8988T (cell line): ENCODE measurements at places on chromosomes 13 and 19.

- no peak for DNase-seq
Measured at GRCh38 chr19:7670150-7670783, 1.4 kb downstream of the RETN start.

- no peak for DNase-seq
Measured at GRCh38 chr13:23730251-23730650, 158.9 kb downstream of the MIPEP start.

GRCh38 chr19:1312767-1313694 lies 27.4 kb downstream of the EFNA2 start:
- DNase-seq = peak; percentile 99

GRCh38 chr19:50190439-50190891 lies 13.0 kb upstream of the MYH14 start:
- DNase-seq = no peak

DNA sequence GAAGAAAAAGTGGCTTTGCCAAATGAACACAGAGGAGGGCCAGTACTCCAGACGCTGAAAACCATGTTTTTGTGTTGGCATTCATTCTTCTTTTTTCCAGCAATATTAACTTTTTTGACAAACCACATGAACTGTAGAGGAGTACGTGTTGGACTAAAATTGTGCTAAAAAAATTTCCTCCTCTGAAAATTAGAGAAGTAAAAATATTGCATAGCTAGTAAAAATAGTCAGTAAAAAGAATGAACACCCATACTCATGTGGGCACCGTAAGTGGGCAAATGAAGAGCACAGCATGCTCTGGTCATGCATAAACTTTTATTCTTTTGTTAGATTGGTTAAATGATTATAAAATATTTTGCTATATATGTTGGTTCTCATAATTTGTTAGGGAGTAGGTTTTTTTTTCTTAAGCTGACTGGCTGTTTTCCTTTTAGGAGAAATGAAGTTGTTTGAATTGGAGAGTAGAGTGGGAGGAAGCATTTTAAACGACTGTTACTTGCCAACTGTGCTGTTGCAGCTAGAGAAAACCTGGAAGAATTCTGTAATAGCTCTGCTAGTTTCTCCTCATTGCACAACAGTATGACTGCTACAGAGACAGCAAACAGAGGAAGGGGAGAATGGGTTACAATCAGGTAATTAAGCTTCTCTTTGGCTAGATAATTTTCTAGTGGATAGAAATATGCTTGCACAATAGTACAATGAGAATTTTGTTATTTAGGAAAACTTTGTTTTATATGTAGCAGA lies 222.4 kb downstream of the KCTD12 start:
- no peak for DNase-seq

DNA sequence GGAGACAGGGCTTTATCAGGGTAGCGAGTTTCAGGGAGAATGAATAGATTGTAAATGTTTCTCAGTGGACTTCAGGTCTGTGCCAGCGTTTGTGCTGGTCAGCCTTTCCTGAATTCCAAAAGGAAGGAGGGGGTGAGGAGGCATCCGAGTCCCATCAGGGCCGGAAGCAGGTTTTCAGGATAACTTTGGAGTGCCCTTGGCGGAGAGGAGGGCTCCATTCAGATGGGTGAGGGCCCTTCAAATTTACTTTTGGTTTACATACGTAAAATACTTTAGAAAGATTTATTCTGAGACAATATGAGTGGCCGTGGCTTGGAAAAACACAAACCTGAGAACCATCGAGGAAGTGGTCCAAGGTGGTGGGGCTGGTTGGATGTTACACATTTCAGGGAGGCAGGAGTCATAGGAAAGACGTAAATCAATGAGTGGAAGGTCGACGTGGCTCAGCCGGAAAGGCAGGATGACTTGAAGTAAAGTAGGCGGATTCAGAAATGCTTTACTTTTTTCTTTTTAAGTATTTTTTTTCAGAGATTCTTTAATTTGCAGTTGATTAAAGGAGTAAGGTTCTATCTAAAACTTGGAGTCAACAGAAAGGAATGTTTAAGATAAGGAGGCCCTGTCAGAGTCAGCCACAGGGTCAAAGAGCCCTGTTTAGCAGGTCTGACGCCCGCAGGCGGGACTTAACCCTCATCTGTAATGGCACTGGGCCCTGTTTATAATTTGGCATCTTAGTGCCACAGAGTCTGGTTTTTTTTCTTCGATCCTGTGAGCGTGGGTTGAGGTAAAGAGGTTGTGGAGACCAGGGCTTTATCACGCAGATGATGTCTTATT lies 32.8 kb downstream of the ATP11A start:
- DNase-seq = peak; percentile 82

- DNase-seq = peak; percentile 92
Measured at GRCh38 chr19:2254064-2254872, 1.9 kb downstream of the JSRP1 start.

DNA sequence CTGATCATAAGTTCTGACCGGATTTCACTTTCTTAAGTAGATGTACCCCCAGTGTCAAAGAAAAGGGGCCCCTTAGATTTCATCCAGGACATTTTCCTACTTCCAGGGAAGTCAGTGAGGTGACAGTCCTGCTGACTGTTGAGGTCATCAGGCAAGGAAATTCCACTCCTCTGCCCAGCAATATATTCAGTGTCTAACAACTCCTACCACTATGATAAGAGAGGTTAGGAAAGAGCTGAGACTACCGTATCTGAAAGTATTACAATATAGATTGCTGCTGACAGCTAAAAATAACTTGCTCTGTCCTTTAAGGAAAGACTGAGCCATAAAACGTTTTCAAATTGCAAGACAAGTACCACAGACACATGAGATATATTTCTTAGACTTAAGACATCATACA lies 325.1 kb downstream of the EFNB2 start:
- no peak for DNase-seq

DNA sequence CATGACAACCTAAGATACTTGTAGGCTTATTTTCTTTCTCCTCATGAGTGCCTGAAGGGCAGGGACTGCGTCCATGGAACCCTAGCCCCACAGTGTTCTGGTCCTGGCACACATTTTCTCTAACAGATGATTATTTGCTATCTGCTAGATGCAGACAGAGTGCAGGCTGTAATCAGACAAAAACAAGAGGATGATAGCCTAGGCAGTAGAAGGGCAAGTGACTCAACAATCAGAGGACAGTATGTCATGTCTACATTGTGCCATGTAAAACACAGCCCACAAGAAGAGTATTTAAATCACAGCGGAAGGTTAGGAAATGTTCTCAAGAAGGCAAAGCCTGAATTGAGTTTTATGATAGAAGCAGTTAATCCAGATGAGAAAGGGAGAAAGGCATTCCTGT lies 29.3 kb downstream of the MIPEP start:
- no peak for DNase-seq

GRCh38 chr13:45167611-45168554 lies 33.0 kb downstream of the KCTD4 start:
- DNase-seq = no peak

DNA sequence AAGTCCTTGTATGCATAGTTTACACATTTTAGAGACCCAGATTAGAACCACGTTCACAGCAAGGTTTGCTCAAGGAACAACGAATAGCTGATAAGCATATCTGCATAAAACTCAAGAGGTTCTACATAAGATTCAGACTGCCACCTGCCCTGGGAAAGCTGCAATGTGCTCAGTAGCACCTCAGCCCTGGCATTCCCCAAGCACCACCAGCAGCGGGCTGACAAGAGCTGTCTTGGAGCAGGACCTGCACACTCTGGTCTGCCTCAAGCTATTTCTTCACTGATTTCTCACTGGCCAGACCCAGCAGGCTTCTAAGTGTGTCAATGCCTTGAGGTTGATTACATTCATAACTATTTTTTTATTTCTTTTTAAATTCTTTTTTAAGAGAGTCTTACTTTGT lies 65.8 kb upstream of the UQCRFS1 start:
- DNase-seq = no peak

DNA sequence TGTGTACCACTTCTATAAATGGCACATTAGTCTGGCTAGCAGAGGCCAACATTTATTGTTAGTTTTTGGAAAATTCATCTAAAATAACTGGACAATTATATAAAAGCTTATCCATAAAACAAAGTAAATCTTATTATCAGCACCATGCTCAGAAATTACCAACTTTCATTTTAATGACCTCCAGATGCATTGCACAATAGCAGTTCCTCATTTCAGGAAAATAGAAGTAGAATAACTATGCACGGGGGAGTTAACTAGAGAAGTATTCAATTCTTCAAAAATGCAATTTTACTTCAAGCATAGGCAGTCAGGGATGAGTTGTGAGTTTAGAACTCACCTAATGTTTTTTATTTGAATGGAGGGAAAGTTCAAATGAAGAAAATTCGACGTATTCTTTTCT lies 1023.5 kb downstream of the PCDH17 start:
- no peak for DNase-seq

GRCh38 chr13:111547726-111548273 lies 227.4 kb downstream of the TEX29 start:
- DNase-seq = no peak

- DNase-seq = no peak
Measured at GRCh38 chr19:46615966-46616365, 8.9 kb downstream of the PTGIR start.

DNA sequence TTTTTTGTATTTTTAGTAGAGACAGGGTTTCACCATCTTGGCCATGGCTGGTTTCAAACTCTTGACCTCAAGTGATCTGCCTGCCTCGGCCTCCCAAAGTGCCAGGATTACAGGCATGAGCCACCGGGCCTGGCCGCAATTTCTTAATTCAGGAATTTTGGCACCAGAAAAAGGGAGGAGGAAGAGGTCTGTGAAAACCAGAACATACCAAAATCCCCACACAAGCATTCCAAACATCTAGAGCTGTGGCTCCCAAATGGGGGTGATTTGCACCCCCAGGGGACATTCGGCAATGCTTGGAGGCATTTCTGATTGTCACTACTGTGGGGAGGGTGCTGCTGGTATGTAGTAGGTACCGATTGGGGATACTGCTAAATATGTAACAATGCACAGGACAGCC lies 40.2 kb upstream of the ABCC4 start:
- DNase-seq = no peak

DNA sequence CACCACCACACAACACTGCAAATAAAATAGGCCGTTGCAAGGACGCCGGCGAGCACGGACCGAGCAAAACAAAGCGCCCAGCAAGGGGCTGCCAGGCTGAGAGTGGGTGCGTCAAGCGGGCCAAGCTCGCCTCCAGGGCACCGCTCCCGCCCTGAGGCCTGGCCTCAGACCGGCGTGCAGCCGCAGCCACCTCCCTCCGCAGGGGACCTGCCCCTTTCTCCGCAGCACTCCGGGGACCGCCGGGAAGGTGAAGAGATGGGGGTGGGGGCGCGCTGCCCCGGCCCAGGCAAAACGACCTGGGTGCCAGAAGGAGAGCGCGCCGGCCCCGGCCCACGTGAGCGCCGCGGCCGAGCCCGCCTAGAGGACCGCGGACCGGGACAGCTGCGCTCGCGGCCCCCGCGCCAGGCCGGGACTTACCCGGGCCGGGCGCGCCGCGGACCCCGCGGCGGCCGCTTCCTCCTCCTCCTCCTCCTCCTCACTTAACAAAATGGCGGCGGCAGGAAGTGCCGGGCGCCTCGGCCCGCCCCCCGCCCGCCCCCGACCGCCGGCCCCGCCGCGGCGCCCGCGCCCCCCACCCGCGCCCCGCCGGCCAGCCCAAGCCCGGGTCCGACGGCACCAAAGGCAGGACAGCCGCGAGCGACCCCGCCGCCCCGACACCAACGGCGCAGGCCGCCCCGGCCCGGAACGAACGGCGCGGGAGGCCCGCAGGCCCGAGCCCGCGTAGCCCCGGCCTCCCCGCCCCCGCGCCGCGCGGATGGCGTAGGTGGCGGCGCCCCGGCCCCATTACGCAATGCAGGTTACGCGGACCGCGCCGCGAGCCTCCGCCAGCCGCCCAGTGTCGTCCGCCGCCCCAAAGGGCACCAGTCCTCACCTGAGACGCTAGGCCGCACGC lies 674 bp downstream of the BRD4 start:
- DNase-seq = peak; percentile 63

GRCh38 chr19:49691243-49692146 lies 579 bp downstream of the CPT1C start:
- DNase-seq = no peak

- DNase-seq = no peak
Measured at GRCh38 chr13:50594276-50595051, 249.0 kb downstream of the DLEU7 start.

- DNase-seq = no peak
Measured at GRCh38 chr19:49057636-49058234, at the start of gene CGB7. Gene CGB7 (minus strand): TSS chr19:49057749. CDS start chr19:49055375, 2,374 bp downstream.
